ENCODE measurements at places on chromosomes 7 and 10. TPM values are rescaled to one million over a fixed set of nuclear protein-coding genes. Genes with fewer than 3 reads are reported as not detected.

ICA1 gene
- 0.66 TPM for total RNA-seq

SYT15 gene
- 3.1 TPM for total RNA-seq

C1QL3 gene
- total RNA-seq, result 0.05 TPM

UPP1 gene
- 83.6 TPM for total RNA-seq
